Activated T-cell treated with anti-CD3 and anti-CD28 coated beads, Interleukin-2, amount 50 U/mL, for 72 hours (primary cell): ENCODE measurements at places on chromosomes 11 and 22. TPM values are rescaled to one million over a fixed set of nuclear protein-coding genes. Genes with fewer than 3 reads are reported as not detected.

DNA sequence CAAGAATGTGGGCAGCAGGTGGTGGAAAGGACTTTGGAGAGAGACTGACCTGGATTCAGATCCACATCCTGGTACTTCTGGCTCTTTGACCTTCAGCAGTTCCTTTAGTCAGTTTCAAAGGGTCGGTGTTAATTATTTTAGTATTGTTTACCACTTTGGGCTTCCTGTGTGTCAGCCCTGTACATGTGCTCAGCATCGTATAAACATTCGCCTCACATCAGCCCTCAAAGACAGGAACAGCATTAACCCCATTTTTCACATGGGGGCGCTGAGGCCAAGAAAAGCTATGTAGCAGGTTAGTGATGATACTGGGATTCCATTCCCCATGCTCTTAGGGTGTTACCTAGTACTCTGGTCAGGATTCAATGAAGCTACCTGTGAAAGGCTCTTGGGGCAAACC lies 72.1 kb upstream of the YWHAH start:
- no peak for DNase-seq

DNA sequence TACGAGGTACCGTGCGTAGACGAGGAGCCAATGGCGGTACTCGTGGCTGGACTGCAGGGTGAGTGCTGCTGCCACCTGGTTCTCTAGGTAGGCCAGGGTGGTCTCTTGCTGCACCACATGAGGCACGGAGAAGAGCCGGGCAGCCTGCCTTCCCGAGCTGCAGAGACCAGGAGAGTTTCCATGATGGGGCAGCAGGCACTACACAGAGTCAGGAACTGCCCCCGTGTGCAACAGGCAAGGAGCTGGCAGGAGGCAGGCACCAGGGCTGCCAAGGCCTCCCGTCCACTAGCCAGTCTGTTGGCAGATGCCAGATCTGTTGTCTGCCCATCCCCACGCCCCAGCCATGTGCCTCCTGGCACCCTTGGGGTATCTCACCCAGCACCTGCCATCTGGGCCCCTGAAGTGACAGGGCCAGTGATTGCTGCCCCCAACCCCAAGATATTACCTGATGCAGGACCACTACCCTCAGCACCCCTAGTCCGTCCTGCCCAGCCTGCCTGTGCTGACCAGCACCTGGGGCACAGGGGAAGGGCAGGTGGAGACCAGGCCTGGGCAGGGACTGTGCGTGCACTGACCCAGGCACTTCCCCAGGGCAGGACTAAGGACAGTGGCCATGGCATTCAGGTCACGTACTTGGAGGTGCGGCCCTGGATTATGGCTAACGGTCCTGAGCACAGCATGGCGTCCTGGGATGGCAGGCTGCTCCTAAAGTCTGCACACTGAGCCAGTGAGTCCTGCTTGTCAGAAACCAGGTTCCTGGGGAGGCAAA lies 62.0 kb upstream of the CLTCL1 start:
- DNase-seq, result no peak

The APOBEC3G gene
- total RNA-seq, result 115 TPM

The PYGM gene
- 4.5 TPM for total RNA-seq

DNA sequence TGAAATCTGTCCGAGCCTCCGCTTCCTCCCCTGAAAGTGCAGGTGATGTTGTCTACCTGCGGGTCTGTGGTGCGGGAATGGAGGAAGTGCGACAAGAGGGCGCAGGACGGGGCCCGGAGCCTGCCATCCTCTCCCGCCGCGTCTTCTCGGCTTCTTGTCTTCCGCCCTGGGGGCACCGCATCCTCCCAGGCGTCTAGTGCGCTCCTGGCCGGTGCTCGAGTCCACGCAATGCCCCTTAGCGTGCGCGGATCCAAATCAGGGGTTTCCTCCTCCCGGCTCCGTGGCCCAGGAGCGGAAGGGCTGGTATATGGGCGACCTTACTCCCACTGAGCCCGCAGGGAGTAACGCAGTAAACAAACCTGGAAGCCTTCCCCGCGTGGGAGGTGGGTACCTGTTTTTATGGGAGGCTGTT lies 405 bp downstream of the SFI1 start:
- peak; percentile 54 for DNase-seq

The ADM2 gene
- total RNA-seq, result 25.5 TPM

The MS4A4A gene
- total RNA-seq, result not detected

The GPR83 gene
- total RNA-seq, result 0.19 TPM

- no peak for DNase-seq
Measured at GRCh38 chr11:94519478-94520084, 7.3 kb downstream of the C11orf97 start.

DNA sequence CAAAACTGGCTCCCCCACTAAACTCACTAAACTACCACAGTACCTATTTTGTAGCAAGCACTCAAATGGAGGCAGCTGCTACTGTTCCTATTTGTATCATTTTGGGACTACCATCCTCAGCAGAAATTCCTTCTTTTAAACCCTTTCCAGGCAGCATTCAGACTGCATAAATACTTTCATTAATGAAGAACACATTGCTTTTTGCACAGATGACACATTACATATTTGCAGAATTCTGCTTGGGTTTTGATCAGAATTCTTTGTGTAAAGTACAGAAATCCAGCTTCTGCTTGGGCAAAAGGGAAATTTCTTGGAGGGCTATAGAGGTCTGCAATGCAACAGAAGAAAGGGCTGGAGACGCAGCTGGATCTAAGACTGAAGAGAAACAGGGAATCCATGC lies 24.2 kb downstream of the RBX1 start:
- no peak for DNase-seq

DNA sequence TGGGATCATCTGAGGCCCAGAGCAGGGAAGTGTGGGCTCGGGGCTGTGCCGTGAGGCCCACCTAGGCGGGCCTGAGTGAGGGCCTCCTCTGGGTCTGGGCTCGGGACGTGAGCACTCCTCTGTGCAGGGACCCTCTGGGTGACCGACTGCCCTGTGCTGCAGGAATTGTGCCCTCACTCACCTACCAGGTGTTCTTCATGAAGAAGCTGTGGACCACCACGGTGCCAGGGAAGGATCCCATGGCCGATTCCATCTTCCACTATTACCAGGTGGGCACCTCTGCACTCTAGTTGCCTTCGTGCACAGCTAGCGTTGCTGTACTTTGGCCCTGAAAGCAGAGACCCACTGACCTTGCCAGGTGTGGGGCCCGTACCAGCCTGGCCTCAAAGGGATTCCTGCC lies 80.5 kb downstream of the MYO7A start:
- DNase-seq, result no peak

GRCh38 chr11:11960687-11961086 lies 47.7 kb downstream of the DKK3 start:
- no peak for DNase-seq

GRCh38 chr11:85589373-85589772 lies 37.8 kb downstream of the DLG2 start:
- no peak for DNase-seq

DNA sequence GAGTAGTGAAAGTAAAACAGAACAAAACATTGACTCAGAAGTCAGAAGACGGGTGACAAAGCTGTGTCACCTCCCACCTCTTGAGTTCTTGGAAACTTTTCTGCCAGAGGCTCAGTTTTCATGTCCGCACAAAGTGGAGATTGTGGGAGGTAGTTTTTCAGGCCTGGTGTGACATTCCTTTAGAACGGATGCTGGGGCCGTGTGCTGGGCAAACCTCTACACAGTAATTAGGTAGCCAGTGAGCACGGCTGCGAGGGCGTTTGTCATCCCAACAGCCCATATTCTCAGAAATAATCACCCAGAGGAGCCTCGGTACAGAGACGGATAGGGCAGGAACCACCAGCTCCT lies 1054.4 kb downstream of the TBC1D22A start:
- no peak for DNase-seq

The PHLDB1 gene
- total RNA-seq, result 3.6 TPM

The ROBO4 gene
- total RNA-seq, result not detected

The MS4A7 gene
- not detected for total RNA-seq

GRCh38 chr11:76653674-76654284 lies 16.8 kb downstream of the LRRC32 start:
- DNase-seq, result no peak

- DNase-seq, result peak; percentile 75
Measured at GRCh38 chr11:126416542-126417090, 61.1 kb downstream of the ST3GAL4 start.

DNA sequence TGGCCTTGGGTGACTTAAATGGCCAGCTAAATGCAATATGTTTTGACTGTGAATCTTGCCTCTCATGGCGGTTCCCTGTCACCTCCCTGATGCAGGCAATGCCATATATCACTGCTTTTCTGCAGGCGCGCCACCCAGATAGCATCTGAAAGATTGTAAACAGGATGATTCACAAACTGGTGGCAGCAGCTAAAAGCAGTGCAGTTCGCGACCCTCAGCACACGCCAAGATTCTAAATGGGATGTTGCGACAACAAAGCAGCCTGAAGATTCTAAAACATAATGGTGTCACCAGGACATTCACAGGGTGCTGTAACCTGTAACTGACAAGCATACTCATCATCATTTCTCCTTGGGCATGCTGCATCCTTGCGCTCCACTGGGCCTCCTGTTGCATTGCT lies 440.4 kb upstream of the CADM1 start:
- DNase-seq, result no peak

- DNase-seq, result no peak
Measured at GRCh38 chr11:37657645-37658044, 1059.6 kb upstream of the RAG2 start.

The CDCA5 gene
- total RNA-seq, result 174 TPM

GRCh38 chr11:23961503-23962338 lies 535.1 kb upstream of the LUZP2 start:
- no peak for DNase-seq
